Stimulated activated CD4-positive, alpha-beta T cell treated with anti-CD3 and anti-CD28 coated beads, Interleukin-4, amount 100 ng/mL, for 1 hour (primary cell): ENCODE measurements at places on chromosomes 4 and X.

- no peak for DNase-seq
These were observed 142.8 kb upstream of the PRDX4 start for GRCh38 chrX:23524467-23524866.

DNA sequence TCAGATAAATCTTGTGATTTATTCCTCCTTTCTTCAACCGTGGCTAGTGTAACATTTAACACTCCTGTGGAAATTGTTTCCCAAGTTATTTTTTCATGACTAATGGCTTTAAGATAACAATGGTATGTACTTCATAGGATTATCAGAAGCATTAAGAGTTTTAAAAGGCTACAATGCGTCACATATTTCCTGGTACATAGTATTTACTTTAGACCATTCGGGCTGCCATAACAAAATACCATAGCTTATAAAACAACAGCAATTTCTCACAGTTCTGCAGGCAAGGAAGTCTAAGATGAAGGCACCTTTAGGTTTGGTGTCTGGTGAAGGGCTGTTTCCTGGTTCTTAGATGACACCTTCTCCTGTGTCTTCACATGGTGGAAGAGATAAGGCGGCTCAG lies 158.6 kb downstream of the PAPSS1 start:
- no peak for DNase-seq

DNA sequence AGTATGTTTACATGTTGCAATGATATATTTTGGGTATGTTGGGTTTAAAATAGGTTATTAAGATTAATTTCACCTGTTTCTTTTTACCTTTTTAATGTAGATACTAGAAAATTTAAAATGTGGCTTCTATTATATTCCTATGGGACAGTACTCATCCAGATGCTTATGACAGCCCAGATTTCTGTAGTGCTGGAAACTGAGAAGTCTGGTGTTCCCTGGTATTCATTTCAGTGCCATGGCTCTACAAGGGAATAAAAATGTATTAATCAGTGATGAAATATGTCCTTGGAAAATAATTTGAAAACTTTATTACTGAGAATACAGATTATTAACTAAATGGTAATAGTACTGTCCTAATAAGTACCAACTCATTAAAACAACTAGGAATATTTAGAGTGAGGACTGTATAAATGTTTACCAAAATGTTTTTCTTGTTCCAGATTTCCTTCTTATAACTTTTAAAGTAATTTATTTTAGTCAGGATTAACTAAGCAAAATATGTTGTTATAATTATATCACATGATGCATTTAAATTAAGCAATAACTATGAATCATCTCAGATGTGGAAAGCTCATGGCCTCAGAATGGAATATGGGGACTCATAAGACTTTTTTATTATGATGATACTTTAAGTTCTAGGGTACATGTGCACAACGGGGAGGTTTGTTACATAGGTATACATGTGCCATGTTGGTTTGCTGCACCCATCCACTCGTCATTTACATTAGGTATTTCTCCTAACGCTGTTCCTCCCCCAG lies 25.3 kb downstream of the ARHGAP24 start:
- DNase-seq: no peak

GRCh38 chrX:40854242-40854641 lies 118.9 kb upstream of the MED14 start:
- DNase-seq: no peak

GRCh38 chr4:4271912-4272311 lies 18.0 kb downstream of the LYAR start:
- no peak for DNase-seq

GRCh38 chrX:48940404-48940955 lies 16.9 kb downstream of the OTUD5 start:
- DNase-seq: no peak

DNA sequence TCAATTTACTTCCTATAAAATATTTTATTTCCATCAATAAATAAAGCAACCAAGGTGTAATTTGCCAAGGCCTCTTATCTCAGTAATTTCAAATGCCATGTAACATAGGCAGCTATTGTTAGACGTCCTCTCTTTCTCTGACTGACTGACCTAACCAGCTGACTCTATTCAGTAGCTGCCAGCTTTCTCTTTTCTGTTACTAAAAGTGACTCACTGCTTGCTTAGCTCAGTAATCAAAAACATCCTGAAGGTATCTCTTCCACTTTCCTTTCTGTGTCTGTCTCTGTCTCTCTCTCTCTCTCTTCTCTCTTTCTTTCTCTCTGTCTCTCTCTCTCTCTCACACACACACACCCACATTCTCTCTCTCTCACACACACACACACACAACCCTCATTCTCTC lies 134.2 kb downstream of the SPOCK3 start:
- DNase-seq: no peak

- DNase-seq: no peak
These were observed 9.6 kb downstream of the PAICS start for GRCh38 chr4:56445699-56446098.

GRCh38 chrX:72026341-72027023 lies 105.2 kb downstream of the RTL5 start:
- no peak for DNase-seq

DNA sequence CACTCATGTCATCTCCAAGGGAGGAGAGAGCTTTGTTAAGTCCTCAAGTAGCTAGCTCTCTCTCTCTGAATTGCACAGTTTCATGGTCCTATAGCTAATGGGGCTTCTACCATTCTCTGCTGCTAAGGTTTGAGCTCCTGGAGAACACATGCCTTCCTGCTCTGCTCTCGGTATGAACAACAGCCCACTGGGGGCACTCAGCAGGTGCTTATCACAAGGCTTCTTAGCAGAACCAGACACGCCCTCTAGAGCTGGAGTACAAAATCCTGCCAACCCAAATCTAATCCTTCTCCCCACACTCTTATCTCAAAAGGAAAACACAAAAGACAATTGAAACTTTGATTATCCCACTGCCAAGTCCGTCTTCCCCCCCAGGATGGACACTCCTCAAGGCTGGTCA lies 176.5 kb downstream of the HS3ST1 start:
- DNase-seq: no peak

GRCh38 chrX:132330156-132330729 lies 111.0 kb upstream of the RAP2C start:
- no peak for DNase-seq

GRCh38 chr4:156497486-156497885 lies 474.1 kb downstream of the PDGFC start:
- no peak for DNase-seq

- no peak for DNase-seq
These were observed 38.6 kb downstream of the PRKX start for GRCh38 chrX:3674881-3675280.

DNA sequence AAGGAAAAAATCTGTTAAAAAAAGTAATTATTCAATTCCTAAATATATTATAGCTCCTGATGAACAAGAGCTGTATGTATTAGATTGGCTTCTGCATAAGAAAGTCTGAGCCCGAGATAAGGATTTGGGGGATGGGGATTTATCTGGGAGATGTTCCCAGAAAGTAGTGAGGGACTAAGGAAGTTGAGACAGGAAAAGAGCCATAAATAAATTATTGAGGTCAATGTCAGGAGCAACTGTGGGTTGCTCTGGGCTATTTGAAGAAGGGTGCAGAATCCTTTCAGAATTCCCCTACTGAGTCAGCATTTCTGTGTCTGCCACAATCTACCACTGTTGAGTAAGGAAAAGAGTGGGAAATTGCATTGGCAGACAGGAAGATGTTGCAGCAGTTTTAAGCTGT lies 3.1 kb upstream of the TDO2 start:
- no peak for DNase-seq

DNA sequence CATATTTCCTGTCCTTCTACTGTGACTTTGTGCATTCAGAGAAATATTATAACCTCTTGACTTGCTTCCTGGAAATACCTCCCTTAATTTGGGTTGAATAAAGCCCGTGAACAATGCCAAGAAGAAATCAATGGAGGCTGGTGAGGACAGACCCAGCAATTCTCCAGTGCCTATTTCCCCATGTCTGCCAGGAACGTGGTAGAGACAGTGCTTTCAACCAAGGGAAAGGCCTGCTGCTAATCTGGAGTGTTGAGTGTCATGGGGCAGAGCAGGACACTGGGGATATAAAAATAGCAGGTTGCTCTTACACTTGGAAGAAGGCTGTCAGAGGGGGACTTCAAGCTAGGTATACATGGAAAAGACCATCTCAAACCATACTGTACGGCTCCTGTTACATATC lies 19.9 kb downstream of the TSC22D3 start:
- no peak for DNase-seq

- no peak for DNase-seq
These were observed 15.6 kb upstream of the TMEM131L start for GRCh38 chr4:153450544-153450917.

DNA sequence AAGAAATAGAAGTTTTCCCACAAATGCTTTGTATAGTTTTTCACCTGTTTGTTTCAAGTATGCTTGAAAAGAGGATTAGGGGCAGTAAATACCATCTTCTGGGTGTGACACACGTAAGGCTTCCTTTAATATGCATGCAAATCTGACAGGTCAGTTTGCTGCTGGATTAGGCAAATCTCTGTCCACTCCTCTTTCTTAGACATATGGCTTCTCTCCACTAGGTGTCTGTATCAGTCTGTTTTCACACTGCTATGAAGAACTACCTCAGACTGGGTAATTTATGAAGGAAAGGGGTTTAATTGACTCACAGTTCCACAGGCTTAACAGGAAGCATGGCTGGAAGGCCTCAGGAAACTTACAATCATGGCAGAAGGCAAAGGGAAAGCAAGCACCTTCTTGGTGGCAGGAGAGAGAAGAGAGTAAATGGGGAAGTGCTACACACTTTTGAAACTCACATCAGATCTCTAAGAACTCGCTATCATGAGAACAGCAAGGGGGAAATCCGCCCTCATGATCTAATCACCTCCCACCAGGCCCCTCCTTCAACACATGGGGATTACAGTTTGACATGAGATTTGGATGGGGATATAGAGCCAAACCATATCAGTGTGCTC lies 66.9 kb downstream of the TAB3 start:
- no peak for DNase-seq

DNA sequence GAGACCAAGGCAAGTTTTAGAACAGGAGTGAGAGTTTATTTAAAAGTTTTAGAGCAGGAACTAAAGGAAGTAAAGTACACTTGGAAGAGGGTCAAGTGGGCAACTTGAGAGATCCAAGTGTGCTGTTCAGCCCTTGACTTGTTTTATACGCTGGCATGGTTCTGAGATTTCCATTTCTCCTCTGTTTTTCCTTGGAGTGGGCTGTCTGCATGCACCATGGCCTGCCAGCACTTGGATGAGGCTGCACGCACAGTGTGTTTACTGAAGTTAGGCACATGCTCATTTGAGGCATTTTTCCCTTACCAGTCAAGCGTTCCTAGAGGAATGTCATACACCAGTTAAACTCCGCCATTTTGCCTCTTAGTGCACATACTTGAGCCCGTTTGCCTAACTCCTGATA lies 8.7 kb upstream of the ZNF674 start:
- DNase-seq: no peak

- DNase-seq: no peak
These were observed 124.5 kb downstream of the NPNT start for GRCh38 chr4:106019771-106020170.

- no peak for DNase-seq
These were observed 13.4 kb downstream of the DHRSX start for GRCh38 chrX:2487366-2487765.

- no peak for DNase-seq
These were observed 3.4 kb downstream of the HCFC1 start for GRCh38 chrX:153968255-153968654.

GRCh38 chrX:149069899-149070298 lies 435.2 kb downstream of the IDS start:
- DNase-seq: no peak

DNA sequence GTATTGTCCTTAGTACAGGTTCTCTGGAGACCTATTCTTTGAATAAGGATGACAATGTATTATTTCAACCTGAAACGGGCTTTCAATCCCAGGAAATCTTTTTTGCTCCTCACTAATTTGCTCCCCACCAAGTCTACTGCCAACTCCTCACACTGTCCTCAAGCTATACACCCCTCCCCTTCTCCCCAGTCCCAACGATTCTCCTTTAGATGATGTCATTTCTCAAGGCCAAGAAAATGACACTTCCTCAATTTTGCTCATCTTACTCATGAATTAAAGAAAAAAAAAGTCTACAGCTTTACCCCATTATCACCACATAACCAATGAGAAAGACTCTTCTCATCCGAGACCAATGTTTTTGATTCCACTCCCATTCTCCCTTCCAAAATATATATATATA lies 20.6 kb downstream of the AP1S2 start:
- DNase-seq: no peak

DNA sequence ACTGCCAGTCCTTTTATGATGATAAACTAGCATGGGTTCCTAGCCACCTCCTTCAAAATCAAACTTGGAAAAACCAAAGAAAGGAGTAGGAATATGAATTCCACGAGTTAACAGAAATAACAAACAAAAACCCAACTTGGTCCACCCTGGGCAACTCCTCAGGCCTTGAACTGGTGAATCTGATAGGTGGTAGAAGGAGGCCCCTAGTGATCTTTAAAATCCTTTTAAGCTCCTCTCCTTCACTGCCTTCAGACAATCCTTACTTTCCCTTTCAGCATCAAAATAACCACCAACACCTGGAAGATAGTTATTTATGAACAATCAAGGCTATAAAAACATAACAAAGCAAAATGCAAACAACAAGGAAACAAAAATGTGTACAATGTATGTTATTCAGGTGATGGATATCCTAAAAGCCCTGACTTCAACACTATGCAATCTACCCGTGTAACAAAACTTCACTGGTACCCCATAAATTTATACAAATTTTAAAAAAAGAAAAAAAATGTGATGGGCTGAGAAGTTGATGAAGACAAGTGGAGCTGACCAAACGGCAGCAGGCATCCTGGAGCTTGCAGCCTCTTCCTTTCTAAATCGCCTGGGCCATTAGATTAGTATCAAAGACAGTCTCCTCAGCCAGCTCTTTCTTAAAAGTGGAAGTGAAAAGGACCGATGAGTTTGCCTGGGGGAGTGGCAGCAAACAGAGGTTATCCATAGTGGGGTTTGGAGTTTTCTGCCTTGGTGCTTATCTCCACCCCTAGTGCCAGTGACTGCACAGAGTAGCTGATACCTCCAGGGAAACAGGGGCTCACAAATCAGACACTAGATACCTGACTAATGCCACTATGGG lies 179.6 kb downstream of the TMA16 start:
- DNase-seq: no peak

DNA sequence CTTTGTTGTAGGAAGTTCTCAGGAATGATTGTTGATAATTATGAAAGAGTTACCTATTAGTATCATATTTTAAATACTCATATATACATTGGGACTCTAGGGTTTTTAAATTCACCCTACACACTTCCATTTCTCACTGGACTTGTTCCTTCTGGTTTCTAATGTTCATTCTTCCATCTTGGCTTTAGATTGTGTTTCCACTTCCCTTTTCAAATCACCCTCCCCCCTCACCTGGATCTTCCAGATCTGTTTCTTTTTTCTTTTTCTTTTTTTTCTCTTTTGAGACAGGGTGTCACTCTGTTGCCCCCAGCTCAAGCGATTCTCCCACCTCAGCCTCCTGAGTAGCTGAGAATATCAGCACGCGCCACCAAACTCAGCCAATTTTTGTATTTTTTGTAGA lies 6.7 kb upstream of the KIT start:
- DNase-seq: no peak

- no peak for DNase-seq
These were observed 4.5 kb downstream of the GJB1 start for GRCh38 chrX:71227370-71228062.
